LHCN-M2 (cell line): ENCODE measurements at places on chromosomes 2 and 18. TPM values are rescaled to one million over a fixed set of nuclear protein-coding genes. Genes with fewer than 3 reads are reported as not detected.

Gene ADD2
- total RNA-seq = not detected in 2 replicates

- DNase-seq = peak; percentile 67
Observed at GRCh38 chr2:9360701-9361100, 62.6 kb downstream of the ITGB1BP1 start.

Gene FAM161A
- total RNA-seq = 2.3 and 2.5 TPM in 2 replicates

DNA sequence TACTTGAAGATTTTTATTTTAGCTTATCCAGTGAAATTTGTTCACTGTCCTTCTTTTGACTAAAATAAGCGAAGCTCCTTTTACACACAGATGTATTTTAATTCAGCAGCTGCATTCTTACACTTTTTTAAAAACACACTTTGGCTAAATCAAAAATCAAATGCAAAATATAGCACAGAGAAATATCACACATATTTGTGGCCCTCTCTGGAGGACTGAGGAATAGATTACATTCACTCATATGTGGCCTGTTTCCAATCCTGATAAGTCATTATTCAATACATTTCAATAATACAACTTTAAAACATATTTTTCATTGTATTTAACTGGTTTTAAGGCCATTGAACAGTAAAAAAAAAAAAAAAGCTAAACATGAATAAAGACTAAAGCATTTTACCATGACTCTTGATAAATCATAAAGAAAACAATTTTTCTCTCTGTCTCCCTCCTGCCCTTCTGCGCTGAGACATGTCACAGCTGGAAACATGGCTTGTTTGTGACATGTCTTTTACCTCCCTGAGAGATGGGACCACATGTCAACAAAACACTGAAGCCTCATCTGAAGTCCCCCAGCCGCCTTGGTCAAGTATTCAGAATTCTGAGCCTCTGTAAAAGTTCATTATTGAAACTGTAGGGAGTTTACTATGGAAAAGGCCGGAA lies 221.0 kb downstream of the ZNF407 start:
- DNase-seq = peak; percentile 32

DNA sequence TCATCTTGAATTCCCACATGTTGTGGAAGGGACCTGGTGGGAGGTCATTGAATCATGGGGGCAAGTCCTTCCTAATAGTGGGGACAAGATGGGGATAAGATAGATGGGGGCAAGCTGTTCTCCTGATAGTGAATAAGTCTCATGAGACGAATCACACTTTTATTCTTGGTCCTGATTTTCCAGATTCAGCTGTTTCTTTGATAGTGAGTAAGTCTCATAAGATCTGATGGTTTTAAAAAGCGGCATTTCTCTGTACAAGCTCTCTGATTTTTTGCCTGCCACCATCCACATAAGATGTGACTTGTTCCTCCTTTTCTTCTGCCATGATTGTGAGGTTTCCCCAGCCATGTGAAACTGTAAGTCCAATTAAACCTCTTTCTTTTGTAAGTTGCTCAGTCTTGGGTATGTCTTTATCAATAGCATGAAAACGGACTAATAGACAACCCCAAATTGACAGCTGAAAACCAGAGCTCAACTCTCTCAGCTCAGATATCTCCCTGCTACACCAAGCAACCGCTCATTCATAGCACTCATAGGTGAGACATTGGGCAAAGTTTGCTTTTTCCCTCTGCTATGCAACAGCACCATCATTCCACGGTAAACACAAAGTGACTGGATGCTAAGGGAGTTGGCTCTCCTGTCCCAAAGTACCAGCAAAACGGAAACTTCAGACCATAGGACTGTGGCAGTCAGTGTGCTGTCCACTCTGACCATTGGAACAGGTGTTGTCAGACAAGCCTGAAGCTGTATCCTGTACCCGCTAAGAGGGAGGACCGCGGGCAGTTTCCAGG lies 44.9 kb upstream of the TBC1D8 start:
- DNase-seq = peak; percentile 62

DNA sequence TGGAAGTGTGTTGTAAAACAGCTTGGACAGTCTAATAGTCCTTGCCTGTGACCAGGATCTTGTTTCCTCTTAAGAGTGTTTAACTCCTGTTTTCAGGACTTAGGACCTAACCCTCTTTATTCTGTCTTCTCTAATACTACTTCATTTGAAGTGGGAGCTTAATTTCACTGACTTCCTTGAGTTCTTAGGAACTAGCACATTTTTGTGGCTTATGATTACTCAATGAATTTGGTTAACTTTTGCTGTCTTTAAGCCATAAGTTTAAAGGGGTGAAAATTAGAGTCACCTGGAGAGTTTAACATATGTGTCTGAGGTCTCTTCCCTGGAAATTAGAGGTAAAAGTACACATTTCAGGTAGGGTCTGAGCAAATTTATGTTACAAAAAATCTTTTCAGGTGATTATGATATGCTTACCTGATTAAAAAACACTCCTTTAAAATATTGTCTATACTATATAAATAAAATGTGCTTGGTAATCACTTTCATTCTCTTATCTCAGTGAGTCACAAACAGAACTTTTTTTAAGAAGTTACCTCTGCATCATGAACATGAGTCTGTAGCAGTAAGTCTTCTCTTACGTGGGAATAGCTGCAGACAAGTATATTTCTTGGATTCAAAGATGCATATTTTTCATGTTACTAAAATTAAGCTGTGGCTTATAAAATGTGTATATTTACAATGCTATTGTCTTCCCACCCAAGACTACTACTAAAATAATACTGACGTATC lies 52.7 kb downstream of the ATP9B start:
- DNase-seq = no peak

DNA sequence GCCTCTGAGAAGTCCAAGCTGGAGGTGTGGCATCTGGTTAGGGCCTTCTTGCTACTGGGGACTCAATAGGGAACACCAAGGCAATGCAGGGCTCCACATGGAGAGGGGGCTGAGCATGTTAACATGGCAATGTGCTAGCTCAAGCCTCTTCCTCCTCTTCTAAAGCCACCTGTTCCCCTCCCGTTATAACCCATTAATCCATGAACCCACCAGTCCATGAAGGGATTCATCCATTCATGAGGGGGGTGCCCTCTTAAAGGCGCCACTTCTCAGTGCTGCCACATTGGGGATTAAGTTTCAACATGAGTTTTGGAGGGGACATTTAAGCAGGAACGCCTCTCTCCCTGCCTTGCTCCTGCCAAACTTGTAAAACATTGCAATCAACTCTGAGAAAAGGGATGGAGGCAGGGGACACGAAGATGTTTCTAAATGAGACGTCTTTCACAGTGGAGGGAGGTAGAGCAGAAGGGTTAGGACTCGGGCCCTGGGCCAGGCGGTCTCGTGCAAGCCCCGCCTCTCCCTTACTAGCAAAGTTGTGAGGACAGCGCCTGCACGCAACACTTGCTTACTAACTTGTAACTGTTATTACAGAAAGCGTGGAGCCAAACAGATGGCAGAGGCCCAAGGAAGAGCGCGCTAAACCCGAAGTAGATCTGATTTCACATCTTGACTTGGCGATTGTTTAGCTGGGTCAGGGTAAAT lies 118.2 kb upstream of the ZNF516 start:
- DNase-seq = no peak

Gene LIMS4
- total RNA-seq = 16.4 and 25.9 TPM in 2 replicates

Gene PAIP2B
- 0.06 and 0.17 TPM in 2 replicates for total RNA-seq

Gene WDR35
- 10.3 and 10.6 TPM in 2 replicates for total RNA-seq

Gene GPR39
- total RNA-seq = 2.6 and 3.8 TPM in 2 replicates

Gene AQP12A
- not detected in 2 replicates for total RNA-seq

Gene LBH
- total RNA-seq = 49.2 and 71.0 TPM in 2 replicates

Gene APLF
- total RNA-seq = 2.0 and 3.4 TPM in 2 replicates

GRCh38 chr2:69973335-69973735 lies 11.9 kb upstream of the ASPRV1 start:
- peak; percentile 69 for DNase-seq

Gene MAPRE3
- 1.5 and 1.7 TPM in 2 replicates for total RNA-seq

Gene CHRND
- 1.1 and 7.1 TPM in 2 replicates for total RNA-seq

- no peak for DNase-seq
Observed at GRCh38 chr2:54586494-54586893, 130.4 kb downstream of the SPTBN1 start.

GRCh38 chr2:166373951-166374350 lies 1.8 kb downstream of the SCN9A start:
- peak; percentile 72 for DNase-seq

- no peak for DNase-seq
Observed at GRCh38 chr18:3405713-3406112, 44.3 kb upstream of the TGIF1 start.

DNA sequence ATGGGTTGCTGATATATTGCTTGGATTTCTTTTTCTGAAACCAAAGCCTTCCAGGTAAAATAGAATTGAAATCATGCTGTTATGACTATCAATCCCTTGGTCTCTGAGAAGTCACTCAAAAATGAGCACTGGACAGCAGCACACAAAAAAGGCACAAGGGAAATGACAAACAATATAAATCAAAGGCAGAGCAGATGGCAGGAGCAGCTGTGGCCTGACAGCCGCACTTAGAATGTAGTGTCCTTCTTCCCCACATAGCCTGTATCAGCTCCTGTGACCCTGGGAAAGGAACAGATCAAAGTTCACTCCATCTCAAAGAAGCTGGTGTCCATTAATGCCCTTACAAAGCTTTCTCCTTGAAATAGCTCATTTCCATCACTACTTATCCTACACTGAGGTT lies 326.7 kb downstream of the SUCLG1 start:
- no peak for DNase-seq
